ENCODE measurements at places on chromosomes 1 and 21. TPM values are rescaled to one million over a fixed set of nuclear protein-coding genes. Genes with fewer than 3 reads are reported as not detected.
A peak's percentile ranks its signal among the peaks of the same experiment; 100 is the strongest.

DNA sequence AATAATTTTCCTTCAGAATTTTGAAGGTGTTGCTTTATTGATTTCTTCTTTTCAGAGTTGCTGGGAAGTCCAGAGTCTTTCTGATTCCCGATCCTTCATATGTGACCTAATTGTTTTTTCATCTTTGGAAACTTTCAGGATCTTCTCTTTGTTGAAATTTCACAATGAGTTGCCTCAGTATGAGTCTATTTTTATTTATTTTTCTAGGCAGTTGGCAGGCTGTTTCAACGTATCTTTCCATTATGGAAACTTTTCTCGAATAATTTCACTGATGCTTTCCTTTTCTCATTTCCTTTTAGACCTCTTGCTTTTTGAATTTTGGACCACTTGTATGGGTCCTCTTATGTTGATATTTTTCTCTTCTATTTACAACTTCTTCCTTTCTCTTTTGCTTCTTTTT, 354.3 kb downstream of the TGFB2 start:
- no peak for DNase-seq

MEF2D gene
- total RNA-seq = 2.5 TPM

- no peak for DNase-seq
Measured at GRCh38 chr1:97918961-97919360, 1.9 kb downstream of the DPYD start.

GRCh38 chr1:113452921-113453770, 62.8 kb downstream of the MAGI3 start:
- DNase-seq = peak; percentile 57

OR14C36 gene
- total RNA-seq = not detected

GRCh38 chr1:8189931-8190483, 127.9 kb upstream of the SLC45A1 start:
- DNase-seq = no peak
